ENCODE measurements at places on chromosomes 7 and 10. TPM values are rescaled to one million over a fixed set of nuclear protein-coding genes. Genes with fewer than 3 reads are reported as not detected.

GRCh38 chr7:70520611-70521010 is 611.3 kb upstream of the GALNT17 start:
- no peak for DNase-seq

HYAL4 gene
- total RNA-seq: not detected

GRCh38 chr7:135246191-135246825 is 12.7 kb downstream of the STRA8 start:
- DNase-seq: no peak

- DNase-seq: no peak
Observed at GRCh38 chr7:157310676-157311185, 26.1 kb upstream of the DNAJB6 start.

DNA sequence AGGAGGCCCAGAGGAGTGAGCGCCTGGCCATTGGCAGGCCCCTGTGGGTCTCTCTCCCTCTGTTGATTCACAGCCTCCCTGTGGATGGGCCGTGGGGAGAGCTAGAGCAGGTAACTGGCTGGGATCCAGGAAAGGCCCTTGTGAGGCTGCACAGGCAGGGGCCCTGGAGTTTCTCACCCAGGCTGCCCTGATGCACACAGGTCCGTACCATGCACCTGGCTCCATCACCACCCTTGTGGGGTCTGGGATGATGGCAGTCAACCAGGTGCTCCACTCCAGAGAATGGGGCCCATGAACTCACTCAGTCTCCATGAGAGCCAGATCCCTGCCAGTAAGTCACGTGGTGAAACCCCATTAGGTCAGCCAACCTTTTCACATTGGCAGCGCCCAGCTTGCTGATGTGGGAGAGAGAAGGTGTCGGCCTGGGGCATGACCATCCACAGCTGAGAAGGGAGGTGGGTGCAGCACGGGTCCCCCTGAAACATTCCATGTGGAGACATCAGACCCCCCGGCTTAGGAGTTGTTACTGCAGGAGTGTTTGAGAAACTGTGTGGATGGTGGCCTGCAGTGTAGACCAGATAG is 320.8 kb downstream of the ADARB2 start:
- no peak for DNase-seq

PPP3CB gene
- 7.8 TPM for total RNA-seq

DNA sequence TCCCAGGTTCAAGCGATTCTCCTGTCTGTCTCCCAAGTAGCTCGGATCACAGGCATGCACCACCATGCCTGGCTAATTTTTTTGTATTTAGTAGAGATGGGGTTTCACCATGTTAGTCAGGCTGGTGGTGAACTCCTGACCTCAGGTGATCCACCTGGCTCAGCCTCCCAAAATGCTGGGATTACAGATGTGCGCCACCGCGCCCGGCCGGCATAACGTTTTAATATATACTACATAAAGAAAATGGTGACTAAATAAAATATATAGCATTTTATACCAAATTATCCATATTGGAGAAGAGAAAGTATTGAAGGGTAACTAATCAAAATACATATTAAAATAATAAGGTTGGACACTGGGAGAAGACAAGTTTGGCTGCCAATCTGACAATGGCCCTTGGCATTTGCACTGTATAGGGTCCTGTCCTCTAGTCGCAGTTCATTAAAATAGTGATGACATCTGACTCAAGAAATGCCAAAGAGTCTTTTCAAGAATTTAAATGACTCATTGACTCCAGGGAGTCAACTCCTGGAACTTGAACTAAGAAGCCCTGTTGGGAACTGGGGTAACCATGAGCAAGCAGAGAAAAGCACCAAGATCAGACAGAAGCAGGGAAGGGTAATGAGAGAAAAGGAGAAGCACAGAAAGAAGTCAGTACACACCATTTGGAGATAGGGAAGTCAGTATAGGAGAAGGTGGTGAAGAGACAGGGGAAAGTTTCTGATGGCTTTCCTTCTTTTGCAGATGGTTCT is 91.1 kb downstream of the CH25H start:
- DNase-seq: no peak

- no peak for DNase-seq
Observed at GRCh38 chr7:4689151-4689550, 7.1 kb downstream of the FOXK1 start.

LIPN gene
- total RNA-seq: not detected

GRCh38 chr10:48941427-48942075 is 1.9 kb upstream of the LRRC18 start:
- no peak for DNase-seq

- no peak for DNase-seq
Observed at GRCh38 chr7:134892963-134893362, 93.3 kb upstream of the AGBL3 start.

DNA sequence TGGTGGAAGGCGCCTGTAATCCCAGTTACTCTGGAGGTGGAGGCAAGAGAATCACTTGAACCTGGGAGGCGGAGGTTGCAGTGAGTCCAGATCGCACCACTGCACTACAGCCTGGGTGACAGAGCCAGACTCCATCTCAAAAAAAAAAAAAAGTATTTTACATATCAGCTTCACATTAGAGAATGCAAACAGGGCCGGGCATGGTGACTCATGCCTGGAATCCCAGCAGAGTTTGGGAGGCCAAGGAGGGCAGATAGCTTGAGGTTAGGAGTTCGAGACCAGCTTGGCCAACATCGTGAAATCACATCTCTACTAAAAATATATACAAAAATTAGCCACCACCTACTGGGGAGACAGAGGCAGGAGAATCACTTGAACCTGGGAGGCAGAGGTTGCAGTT is 31.6 kb downstream of the USP54 start:
- DNase-seq: no peak

DNA sequence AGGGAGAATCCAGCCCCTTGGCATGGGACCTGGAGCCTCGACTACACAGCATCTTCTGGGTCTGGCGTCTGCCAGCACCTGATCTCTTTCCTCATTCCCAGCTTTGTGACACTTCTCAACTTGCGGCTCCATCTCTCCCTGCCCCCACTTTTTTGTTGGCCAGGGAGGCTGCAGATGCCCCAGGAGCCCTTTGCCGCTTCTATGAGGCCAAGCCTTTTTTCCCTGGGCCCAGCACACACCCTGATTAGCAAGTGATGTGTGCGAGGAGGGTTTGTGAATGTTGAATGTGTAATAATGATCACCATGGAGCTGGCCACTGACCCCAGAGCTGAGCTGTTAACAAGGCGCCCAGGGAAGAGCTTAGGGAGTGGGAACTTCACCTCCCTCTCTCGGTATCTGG is 4.4 kb downstream of the EVX1 start:
- no peak for DNase-seq

DNA sequence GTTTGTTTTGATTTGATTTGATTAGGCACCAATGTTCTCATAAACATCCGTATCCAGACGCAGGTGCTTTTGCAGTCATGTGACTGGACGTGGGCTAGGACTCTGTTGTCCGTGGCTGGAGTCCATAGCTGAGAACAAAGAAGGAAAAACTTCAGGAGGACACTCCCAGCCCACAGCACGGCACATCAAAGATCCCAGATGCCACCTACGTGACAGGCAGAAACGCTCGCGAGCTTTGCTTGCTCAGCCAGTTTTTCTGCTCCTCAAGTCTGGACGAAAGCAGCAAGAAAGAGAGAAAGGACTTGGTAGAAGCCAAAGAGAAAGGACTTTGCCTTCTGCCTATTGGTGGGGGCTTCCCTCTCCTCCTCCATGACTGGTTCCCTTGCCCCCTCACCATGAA is 6.9 kb upstream of the ZKSCAN1 start:
- no peak for DNase-seq

DNA sequence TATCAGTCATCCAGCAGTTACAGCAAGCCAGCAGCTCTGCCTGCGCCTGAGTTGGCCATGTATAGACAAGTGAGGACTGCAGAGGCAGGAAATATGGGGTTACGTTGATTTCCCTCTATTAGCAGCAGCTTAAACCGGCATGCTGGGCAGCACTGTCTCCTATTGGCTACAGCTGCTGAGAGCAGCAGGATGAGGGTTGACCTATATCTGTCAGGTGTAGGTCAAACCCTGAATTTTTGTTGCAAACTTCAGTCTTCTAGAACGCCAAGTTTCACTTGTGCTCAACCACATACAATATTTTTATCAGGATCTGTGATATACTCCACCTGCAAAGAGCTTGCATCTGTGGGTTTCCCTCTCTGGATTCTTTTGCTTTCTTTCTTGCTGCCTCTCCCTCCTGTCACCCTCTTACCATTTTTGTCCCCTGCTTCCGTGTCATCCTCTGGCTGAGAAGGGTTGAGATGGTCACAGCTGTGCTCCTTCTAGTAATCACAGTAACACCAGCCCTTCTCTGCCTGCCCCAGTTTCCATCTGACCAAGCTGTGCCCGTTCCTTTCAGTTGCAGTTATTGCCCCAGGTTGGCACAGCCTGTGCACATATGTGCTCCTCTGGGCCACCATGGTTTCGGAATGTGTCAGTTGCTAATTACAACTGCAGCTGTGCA is 23.8 kb upstream of the GLCCI1 start:
- no peak for DNase-seq

DNA sequence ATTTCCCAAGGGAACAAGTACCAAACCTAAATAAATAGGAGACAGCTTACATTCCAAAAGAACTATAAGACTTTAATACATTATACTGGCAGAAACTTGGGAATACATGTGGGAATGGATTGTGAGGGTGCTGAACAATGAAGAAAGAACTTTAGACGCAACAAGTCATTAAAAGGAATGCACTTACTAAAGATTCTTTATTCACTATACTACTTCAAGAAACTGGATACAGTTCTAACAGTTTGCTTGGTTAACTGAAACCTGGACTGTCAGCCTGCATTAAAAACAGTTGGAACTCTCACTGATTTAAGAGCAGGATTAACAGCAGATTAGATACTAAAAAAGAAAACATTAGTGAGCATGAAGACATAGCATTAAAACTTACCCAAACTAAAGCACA is 12.0 kb downstream of the CACUL1 start:
- DNase-seq: no peak

DNA sequence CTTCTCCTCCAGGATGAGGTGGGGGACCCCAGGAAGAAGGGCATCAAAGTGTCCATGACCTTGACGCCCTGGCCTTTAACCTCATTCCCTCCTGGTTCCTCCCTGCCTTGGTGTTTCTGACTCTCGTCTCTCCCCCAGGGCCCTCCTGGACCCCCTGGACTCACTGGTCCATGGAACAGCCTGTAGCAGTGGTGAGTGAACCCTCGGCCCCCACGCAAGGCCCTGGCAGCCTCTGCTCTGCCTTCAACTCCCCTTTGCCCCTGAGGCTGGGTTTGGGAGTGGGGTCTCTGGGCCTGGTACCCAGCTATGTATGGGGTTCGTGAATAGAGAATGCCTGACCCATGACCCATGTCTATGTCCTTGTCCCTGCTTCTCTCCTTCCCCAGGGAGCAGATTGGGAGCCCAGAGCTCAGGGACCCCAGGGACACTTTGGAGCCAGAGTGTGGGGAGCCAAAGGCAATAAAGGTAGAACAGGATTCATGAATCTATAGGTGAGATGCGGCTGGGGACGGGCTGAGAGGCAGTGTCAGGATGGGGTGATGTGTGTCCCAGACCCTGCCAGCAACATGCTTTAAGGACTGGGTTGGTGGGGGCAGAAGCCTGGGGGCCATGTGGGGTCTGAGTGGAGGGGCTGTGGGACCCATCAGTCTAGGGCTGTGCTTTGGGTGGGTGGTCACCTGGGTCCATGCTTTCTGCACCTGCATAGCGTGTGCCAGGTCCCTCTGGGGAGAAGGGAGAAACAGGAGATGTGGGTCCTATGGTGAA is 18.4 kb upstream of the VOPP1 start:
- no peak for DNase-seq

CCM2 gene
- total RNA-seq: 143 TPM

DNA sequence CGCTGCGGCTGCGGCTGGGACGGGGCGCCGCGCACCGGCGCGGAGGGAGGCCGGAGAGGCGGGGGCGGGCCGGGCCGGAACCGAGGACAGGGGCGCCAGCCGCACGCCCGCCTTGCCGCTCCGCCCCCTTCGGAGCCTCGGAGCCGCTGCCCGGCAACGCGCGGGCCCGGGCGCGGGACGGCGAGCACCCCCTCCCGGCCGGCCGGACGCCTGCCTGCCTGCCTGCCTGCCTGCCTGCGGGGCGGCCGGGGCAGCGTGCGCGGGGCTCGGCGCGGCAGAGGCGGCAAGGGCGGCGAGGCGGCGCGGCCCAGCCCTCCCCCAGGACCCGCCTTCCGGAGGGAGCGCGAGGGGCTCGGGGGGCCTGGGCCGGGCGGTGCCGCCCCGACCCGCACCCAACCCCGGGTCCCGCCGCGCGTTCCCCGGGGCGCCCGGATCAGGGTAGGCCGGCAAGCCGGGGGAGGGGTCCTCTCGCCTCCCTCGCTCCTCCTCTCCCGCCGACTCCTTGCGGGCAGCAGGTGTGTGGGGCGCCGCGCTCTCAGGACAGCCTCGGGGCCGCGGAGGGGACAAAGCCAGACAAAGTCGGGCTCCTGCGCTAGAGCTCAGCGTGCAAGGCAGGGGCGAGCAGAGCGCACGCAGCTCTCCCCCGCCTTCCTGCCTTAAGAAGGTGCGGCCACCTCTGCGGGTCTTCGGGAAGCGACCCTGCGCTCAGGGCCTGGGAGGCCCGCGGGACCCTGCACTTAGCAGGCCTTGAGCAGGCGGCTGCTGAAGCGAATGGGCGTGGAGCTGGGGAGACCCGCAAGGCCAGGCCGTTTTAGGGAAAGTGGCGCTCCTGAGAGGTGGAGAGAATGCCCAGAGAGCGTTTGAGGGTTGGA is at the start of gene KIAA1549:
Gene KIAA1549 (minus strand): TSS at position 58 of the 872 bp plus-strand sequence. CDS start 120 bp downstream, outside the sequence.
- DNase-seq: peak; percentile 7

DNA sequence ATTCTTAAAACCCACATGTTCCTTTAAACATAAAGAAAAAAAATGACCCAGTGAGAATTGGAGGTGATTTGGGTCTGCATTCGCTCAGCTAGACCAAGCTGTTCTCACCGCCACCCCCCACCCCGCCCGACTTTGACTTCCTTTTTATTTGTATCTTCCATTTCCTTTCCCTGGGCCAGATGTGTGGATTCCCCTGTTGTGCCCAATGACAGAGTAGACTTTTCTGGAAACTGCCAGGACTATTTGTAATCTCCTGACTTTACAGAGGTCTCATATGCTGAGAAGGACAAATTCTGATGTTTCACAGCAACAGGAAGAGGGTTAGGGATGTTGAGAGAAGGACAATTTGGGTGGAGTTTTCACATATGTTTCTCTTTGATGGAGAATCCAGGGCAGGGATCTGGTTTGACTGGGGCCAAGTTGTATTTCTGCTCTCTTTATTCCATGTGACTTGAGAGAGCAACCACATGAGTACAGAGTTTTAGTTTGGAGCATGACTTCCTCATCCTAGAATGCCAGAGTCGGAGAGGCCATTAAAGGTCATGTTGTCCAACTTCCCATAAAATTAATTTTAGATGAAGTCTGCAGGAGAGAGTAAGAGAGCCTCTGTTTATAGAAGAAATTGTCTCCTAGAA is 1023.2 kb downstream of the LRMDA start:
- no peak for DNase-seq

- no peak for DNase-seq
Observed at GRCh38 chr7:122702872-122703510, at the start of gene RNF148. RNF148 (minus strand) TSS chr7:122702922; CDS start chr7:122702750, 172 bp downstream.

- no peak for DNase-seq
Observed at GRCh38 chr7:38452681-38453108, 178.5 kb downstream of the AMPH start.

IFT22 gene
- total RNA-seq: 10.2 TPM

NXPH1 gene
- total RNA-seq: not detected

- no peak for DNase-seq
Observed at GRCh38 chr10:31158011-31158658, 126.5 kb upstream of the ZNF438 start.

ADARB2 gene
- total RNA-seq: 1.1 TPM

GRCh38 chr7:36597090-36597773 is 127.1 kb downstream of the AOAH start:
- DNase-seq: no peak

AQP1 gene
- total RNA-seq: 0.81 TPM

CUBN gene
- 3.2 TPM for total RNA-seq

GRCh38 chr10:31584098-31584631 is 265.1 kb downstream of the ZEB1 start:
- no peak for DNase-seq

HMX2 gene
- not detected for total RNA-seq
